Aorta (tissue), 5 donors: ENCODE measurements at places on chromosomes 1 and 21.

GRCh38 chr1:32334864-32335534 lies 1.0 kb downstream of the MARCKSL1 start:
- DNase-seq = peak; percentile 57

DNA sequence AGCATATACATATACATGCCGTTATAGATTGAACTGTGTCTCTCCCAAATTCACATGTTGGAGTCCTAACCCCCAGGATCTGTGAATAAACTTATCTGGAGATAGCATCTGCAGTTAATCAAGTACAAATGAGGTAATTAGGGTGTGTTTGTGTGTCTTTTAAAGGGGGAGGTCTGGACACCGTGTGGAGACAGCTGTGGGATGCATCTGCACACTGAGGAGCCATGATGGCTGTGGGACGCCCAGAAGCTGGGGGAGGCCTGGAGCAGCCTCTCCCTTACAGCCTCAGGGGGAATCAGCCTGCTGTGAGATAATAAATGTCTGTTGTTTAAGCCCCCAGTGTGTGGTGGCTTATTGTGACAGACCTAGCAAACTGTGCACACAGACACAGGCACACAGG lies 51.8 kb upstream of the COL18A1 start:
- no peak for DNase-seq

- DNase-seq = no peak
Measured at GRCh38 chr21:45114072-45114471, 39.7 kb downstream of the ADARB1 start.

DNA sequence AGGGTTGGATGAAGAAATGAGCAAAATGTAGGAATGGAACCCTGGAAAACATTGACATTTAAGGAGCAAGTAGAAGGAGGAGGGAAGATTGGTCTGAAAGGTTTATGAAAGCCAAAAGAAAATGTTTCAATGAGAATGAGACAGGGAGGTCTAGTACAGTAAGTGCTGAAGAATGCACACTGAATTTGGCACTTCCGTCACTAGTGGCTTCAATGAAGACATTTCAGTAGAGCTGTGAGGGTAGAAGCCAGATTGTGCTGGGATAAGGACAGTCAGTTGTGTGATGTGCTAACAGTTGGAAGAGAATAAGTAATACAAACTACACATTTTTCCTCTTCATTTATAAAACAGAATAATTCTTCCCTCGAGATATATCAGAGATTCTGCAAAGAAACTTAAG lies 17.1 kb downstream of the THEM4 start:
- no peak for DNase-seq

DNA sequence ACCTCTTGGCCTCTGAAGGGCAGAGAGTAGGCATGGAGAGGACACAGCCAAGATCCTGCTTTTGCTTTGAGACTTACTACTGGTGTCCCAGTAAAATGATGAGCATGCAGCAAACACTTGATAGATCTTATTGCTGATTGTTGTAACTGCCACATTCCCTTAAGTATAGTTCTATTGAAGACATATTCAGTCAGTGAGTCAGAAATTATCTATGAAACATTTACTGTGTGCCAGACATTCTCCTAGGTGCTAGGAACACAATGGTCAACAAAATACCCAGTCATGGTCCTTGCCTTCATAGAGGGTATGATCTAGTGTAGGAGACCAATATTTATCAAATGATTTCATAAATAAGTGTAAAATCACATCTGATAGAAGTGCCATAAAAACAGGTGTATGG lies 13.6 kb downstream of the STYXL2 start:
- no peak for DNase-seq

DNA sequence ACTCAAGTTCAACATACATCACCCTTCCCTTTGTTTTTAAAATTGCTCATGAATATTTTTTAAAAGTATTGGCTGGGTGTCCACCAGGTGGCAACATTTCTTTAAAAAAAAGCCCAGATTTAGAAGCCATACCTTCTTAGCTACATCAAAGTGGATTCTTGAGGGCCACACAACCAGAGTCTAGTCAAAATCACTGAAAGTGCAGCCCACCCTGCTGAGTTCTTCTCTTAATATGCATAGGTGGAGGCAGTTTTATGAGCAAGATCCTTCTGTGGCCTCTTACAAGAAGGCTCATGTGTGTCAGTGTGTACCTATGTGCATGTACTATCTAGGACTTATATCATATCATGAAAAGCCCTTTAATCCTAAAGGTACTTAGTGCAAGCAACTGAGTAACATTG lies 16.9 kb upstream of the GNG12 start:
- DNase-seq = no peak

DNA sequence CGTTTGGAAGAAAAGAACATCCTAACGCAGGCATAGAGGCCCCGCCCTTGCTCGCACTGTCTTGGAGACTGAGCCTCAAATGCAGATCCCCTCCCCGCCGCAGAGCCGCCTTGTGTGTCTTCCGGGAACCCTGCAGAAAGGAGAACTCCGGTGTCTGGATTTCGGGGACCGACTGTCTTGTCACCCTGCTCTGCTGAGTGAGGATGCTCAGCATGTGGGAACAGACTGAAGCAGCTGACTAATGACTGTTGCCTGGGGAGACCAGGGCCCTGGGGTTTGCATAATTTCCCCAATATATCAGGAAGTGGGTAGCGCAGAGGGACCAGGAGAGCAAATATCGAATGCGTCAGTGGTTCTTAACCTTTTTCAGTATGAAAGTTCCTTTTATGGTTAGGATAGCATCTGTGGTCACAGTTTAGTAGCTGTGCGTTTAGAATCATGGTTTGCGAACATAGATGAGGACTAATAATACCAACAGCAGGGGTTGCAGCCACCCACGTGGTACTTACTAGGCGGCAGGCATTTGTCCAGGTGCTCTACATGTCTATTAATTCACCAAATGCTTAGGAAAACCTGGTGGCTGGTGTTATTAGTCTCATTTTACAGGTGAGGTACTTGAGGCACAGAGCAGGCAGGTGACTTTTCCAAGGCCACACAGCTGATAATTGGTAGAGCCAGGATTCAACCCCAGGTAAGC lies 14.3 kb downstream of the GPR137B start:
- DNase-seq = peak; percentile 85

DNA sequence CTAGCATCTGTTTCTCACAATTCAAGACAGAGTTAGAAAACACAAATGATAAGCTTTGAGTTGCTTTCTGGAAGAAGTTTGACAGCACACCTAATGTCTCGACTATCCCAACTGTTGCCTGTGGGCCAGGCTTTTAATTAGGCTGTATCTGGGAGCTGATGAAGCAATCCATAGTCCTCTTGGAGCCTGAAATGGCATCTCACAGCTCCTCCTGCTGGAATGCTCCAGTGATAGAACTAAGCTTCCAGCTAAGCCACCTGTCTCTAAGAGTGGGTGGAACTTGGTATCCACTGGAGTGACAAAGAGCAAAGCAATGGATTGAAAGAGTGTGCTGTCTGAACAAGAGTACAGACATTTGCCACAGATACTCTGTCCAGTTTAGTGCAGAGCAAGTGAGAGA lies 605.3 kb upstream of the NR5A2 start:
- no peak for DNase-seq

DNA sequence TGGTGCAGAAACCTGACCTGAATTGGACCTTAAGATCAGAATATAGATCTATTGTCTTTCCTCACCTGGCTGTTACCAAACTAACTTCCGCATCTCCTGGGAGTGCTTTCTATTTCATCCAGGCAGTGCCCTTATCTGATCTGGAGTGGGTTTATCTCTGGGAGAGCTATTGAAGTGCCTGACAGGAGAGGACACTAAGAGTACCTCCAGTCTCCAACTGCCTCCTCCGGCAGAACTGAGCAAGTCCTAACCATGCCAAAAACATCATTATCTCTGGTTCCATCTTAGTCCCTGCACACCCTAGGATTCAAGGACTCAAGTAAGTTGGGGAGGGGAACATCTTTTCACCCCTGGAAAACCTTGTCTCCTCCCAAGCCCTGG lies 12.4 kb upstream of the KCNJ15 start:
- no peak for DNase-seq

DNA sequence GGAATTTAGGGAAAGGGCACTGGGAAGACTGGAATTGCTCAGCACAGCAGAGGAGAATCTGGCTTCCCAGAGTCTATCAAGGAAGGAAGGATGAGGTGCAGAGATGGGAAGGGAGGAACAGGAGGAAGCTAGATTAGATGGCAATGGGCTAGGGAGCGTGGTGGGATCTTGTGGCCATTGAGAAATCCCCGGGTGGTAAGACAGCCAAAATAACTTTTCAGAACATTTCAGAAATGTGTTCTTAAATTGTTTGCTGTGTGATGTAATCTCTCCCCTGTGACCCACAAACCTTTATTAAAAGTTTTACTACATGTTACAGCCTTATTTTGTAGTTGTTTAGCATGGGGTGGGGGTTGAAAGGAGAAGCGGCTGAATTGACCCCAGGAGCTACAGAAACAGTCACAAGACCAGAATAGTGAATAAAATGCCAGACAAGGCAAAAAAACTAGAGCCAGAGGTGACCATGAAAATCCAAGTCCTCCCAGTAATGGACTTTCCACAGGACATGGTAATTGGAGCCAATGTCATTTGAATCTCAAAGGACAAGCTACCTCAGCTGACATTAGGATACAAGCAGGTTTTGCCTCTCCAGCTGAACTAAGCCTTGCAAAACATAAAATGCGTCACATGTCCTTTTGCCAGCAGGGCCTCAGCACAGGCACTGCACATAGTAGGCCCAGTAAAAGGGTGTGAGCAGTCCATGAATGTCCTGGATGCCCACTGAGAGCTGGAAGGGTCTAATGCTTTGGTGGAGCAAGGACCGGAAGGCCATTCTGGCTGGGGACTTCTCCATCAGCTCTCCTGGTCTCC lies 980 bp upstream of the AHCYL1 start:
- no peak for DNase-seq

- no peak for DNase-seq
Measured at GRCh38 chr1:113780374-113781146, 21.3 kb upstream of the PHTF1 start.

DNA sequence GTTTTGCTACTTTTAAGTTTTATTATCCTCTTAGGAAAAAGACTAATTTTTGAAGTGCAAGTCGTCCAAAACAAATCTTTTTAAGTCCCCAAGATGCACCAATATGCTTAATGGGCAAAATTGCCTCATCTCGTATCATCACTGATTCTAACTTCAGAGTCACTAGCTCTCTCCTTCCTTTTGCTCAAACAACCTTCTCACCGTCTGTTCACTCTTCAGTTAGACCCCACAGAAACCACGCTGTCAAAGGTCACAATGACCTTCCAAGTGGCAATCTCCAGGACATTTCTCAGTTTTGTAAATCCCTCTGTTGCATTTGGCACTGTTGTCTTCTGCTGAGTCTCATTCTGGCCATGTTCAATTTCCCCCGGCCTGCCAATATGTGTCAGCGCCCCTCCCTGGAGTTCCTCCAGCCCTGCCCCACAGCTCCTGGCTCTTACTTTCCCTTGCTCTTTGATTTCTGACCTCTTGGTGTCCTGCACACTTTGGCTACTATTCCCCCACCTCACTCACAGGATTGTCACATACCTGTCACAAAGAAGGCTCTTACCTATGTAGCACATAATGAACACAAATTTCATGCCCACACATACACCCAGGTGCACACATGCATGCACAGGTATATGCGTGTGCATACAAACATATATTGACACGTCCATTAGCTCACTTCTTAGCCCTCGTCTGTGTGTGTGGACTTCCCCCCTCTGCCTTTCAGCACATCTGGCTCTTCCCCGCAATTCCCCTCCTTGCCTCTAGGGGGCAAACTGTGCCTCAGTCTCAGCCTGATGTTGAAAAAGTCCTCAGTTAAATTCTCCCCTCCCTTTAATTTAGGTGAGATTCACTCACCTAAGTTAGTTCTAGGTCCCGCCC lies 354.0 kb upstream of the DUSP10 start:
- DNase-seq = peak; percentile 74

DNA sequence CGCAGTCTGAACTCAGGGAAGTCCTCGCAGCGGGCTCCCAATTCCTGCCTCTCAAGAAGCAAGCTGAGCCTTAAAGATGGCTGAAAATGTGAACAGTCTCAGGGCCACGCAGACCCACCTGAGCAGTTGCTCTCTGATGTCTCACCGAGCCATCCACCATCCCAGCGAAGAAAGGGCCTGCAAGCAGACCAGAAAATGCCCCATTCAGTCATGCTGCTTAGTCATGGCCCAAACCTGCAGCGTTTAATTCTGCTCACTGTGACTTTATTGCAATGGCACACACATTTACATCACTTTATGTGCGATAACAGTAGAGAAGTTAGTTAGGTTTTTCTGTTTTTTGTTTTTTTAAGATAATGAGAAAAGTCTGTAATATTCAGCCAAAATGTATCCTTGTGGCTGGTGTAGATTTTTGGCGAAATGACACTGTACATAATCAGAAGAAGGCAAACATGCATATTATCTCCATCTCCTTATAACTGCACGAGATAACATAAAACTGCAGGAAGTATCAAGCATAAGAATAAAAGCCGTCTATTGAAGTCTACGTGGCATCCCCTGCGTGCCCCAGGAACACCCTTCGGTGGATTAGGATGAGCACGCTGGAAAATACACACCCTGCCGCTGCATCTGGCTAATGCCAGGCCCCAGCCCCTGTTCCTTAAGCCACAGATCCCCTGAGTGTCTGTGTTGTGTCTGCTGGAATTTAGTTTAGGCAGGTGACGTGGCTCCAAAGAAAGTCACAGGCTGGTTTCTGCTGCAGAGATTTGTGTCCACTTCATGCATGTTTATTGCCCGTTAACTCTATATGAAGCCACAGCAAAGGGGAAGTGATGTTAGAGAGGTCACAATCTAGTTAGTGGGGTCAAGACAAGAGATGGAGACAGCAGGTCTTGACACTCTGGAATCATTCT lies 119.8 kb upstream of the IRF2BP2 start:
- DNase-seq = no peak

DNA sequence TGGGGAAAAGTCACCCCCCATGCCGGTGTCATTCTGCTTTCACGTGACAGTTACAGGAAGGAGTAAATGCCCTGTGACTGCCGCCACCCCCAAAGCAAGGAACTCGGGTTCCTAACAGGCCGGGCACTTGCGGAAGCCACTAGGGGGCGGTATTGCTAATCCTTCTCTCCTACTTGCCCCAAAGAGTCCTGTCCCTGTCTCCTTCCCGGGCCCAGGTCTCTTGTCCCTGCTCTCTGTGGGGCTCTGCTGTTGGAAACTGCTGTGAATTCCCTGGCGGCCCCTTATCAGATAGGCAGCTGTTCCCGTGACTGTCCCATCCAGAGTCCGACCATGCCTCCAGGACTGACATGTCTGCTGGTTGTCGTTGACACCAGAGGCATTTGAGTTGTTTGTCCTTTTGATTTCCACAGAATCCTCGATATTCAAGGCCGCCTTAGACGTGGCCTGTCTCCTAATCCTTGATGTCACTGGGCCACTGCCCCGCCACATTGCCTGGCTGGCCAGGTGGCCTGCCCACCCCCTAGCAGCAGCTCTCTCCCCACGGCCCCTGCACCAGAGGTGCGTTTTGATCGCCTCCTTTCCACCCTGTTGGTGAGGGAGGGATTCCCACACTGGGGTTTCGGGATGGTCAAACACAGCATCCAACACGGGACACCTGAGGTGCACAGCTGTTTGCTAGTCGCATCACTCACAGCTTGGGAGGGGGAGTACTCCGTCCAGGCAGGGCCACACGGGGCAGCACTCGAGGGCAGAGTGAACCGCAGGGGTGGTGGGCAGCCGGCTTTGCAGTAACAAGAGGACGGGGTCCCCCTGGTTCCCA lies 37.3 kb downstream of the CHAF1B start:
- DNase-seq = peak; percentile 73
